Activated T-cell treated with anti-CD3 and anti-CD28 coated beads, Interleukin-2, amount 50 U/mL, for 72 hours (primary cell): ENCODE measurements at places on chromosomes 11 and 22.

GRCh38 chr11:11442791-11443190 is 89.7 kb upstream of the CSNK2A3 start:
- no peak for DNase-seq

GRCh38 chr11:111798279-111798678 is 32.1 kb upstream of the PPP2R1B start:
- DNase-seq = no peak

DNA sequence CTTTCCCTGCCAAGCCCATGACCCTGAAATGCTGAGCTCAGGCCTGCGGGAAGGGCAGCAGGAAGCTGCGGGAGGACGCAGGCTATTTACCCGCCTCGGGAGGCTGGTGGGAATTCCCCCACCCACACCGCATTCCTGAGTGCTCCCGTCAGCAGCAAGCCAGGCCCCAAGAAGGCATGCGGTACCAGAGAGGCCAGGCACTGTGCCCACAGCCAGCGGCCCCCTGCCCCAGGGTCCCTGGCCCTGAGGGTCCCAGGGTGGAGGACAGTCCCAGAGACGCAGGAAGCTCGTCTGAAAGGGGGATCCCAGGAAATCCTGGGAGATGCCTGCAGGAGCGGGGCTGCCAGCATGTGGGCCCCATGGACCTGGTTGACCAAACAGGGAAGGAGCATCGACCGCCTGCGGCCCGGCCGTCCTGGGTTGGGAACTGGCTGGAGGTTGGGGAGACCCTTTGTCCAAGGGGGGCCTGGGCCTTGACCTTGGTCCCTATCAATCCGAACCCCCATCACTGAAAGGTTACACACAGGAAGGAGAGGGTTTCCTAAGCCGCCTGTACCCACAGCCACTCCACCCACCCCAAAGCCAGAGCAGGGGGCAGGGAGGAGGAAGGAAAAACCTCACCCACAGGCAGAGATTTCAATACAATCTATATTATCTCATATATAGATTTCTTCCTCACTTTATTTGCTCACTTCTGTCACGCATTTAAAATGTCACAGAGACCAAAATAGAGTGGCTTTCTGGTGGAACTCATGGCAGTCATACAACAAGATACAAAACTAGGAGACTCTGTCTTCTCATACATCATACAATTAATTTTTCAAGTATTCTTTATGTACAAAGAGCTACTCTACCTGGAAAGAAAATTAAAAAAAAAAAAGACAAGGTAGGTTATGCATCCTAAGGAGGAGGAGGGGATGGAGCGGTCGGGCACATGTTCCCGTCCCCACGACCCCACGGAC is 17.1 kb downstream of the MAFF start:
- DNase-seq = peak; percentile 46

GRCh38 chr11:130872981-130873380 is 43.3 kb downstream of the SNX19 start:
- no peak for DNase-seq

DNA sequence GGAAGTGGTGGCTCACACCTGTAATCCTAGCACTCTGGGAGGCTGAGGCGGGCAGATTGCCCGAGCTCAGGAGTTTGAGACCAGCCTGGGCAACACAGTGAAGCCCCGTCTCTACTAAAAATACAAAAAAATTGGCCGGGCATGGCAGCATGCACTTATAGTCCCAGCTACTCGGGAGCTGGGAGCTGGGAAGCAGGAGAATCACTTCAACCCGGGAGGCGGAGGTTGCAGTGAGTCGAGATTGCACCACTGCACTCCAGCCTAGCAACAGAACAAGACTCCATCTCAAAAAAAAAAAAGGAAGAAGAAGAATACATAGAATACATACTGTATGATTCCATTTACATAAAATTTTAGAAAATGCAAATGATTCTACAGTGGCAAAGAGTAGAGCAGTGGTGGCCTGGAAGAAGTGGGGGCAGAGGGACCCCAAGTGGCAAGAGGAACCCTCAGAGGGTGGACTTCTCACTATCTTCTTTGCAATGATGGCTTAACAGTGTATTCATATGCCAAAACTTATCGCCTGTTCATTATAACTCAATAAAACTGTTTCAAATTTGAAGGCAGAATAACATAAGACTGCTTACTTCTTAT is 22.0 kb downstream of the PACSIN2 start:
- DNase-seq = no peak

DNA sequence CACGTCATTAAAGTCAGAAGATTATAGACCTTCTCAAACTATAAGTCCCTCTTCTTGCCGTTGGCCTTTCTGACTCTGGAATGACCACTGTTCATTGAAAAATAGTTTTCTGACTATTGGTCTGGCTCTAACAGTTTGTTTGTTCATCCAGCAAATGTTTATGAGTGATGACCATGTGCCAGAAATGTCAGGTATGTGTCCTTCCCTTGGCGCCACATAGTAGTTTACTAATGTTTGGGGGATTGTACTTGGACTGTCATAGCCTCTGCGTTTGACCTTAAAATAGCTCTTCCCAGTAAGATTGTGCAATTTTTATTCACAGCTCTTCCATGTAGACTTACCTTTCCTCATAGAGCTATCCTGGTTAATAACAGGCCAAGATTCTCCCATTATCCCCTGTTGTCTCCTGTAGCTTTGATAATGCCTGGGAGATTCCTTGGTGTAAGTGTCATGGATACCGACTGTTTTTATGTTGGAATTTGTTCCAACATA is 13.7 kb downstream of the MCAM start:
- no peak for DNase-seq
